Stimulated activated CD4-positive, alpha-beta T cell treated with anti-CD3 and anti-CD28 coated beads, Interleukin-1b, Interleukin-23, amount 100 ng/mL, for 1 hour (primary cell): ENCODE measurements at places on chromosomes 7 and 10.

DNA sequence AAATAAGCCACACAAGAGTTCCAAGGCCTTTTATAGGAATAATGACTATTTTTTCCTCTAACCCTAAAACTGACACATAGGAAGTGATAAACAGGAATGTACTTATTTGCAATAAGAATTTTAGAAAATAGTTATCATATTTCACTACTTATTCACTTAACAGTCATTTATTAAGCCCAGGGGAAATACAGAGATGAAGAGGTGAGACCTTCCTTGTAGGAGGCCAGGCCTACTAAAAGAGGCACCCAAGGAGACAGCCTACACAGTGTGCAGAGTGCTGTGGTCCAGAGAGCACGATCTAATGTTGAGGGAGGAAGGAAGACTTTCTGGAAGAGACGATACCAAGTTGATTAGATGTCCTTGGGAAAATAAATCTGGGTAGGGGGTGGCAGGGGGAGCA lies 45.0 kb upstream of the PPP1R3C start:
- DNase-seq = no peak

GRCh38 chr10:33804584-33804983 lies 470.1 kb upstream of the NRP1 start:
- DNase-seq = no peak

DNA sequence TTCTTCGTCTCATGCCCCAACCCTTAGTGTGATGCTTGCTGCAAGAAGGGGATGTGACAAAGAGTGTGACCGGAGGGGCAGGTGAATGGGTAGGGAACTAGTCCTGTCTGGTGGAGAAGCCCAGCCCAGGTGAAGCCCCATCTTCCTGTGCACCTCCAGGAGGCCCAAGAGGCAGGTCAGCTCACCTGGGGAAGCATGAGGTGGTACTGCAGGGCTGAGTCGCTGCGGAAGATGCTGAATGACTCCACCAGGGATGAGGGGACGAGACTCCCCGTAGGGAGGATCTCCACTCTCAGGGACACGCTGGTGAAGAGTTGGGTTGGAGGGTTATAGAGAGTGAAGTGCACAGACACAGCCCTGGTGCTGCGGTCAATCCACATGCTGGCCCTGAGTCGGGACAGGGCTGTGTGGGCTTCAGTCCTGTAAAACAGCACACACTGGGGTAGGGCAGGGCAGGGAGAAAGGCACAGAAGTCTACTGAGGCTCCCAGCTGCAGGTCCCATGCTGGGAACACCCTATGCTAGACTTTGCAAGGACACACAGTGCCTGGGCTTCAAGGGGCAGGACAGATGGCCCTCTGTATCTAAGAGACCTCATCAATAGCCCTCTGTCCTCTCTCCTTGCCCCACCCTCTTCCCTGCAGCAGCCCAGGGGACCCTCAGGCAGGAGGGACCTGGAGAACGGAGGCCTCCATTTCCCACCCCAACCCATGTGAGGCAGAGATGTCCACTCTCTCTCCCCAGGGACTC lies 136.5 kb downstream of the PKD1L1 start:
- DNase-seq = no peak

GRCh38 chr7:74612015-74612829 lies 45.3 kb upstream of the GTF2I start:
- no peak for DNase-seq

DNA sequence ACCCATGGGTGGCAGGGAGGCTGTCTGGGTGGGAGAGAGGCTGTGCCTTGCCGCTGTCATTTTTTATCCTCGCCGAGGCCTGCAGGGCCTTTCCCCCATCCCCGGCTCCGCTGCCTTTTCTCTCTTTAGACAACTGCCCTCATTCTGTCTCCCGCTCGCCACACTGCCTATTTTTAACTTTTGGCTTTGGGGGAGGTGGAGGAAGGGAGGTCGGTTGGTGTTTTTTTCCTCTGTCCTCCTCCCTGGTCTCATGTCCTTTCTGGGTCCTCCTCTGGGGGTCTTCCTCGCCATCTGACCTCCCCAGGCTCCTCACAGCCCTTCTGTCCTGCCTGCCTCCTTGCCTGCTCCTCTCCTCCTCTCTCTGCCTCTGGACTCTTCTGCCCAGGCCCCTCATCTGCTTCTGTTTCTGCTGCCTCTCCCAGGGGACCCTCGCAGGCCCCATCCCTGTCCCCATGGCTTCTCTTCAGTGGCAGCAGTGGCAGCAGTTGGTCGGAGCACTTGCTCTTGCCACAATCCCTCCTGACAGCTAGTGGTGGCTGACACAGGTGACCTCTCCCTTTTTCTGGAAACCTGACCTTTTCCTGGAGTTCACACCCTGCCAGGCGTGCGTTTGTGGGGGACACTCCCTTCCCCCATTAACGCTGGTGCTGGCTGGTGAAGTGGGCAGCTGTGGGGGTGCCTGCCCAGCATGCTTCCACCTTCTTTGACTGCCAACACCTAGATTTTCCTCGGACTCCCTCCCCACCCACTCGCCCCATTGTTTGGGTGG lies 19.5 kb upstream of the PCBD1 start:
- no peak for DNase-seq

DNA sequence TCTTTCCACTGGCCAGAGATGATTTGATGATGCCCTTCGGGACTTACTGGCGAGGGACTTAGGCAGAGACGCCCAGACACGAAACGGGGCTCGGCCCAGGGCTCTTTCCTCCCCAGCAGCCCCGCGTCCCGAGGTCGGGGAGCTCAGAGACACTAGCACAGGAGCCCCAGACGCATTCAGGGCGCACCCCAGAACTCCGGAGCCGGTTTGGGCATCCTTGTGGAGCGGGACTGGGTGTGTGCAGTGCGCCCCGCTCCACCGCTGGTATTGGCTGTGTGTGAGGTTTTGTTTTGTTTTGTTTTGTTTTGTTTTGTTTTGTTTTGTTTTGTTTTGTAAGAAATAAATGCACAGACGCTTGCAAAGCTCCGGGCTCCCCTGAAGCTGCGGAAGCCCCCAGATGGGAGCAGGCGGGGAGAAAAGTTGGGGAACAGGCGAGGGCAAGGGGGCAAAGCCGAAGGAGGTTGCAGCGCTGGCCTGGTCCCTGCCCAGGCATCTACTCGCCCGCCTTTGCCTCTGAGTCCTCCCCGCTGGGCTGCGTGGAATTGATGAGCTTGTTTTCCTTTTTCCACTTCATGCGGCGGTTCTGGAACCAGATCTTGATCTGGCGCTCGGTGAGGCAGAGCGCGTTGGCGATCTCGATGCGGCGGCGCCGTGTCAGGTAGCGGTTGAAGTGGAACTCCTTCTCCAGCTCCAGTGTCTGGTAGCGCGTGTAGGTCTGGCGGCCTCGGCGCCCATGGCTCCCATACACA lies 1.9 kb upstream of the HOXA5 start:
- DNase-seq = no peak

DNA sequence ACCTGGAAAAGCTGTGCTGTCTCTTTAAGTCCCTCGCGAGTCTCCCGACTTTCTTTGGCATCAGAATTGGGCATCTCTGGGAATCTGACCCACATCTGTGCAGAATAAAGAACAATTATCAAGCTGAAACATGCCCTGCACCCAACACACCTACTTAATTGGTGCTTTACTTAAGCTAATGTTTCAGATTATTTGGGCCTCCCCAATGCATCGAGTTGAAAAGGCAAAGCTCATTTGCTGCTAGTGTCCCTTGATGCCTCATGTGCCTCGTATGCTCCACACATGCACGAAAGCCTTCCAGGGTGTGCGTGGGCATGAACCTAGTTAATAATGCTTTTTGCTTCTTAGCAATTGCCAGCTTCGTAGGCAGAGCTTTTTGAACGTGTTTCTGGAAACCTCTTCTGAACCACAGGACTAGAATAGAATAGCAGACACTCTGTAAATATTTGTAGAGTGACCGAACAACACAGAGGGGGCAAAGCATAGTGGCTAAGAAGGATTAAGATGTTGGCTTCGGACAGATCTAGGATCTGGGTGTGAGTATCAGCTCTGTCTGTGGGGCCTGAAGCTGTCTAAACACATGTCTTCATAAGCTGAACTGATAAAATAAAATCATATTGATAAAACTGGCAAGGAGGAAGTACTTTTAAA lies 26.7 kb upstream of the FGFR2 start:
- no peak for DNase-seq

DNA sequence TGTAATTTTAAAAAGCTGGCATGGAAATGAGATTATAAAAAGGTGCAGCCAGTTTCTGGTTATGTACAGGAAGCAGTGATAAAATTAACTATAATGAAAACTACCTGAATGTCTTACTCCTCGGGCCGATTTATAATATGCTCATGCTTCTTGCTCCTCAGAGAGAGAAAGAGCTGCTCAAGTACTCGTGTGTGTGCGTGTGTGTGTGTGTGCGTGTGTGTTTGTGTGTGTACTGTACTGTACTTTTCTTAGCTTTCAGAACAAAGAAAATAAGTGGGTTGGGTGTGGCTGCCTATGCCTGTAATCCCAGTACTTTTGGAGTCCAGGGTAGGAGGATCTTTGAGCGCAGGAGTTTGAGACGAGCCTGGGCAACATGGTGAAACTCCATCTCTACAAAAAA lies 96.6 kb upstream of the NMT2 start:
- no peak for DNase-seq

- no peak for DNase-seq
Observed at GRCh38 chr10:43076876-43077420, at the start of gene RET. Gene RET, plus strand, starts transcription at chr10:43077069. Its CDS starts 190 bp downstream, at chr10:43077259.

DNA sequence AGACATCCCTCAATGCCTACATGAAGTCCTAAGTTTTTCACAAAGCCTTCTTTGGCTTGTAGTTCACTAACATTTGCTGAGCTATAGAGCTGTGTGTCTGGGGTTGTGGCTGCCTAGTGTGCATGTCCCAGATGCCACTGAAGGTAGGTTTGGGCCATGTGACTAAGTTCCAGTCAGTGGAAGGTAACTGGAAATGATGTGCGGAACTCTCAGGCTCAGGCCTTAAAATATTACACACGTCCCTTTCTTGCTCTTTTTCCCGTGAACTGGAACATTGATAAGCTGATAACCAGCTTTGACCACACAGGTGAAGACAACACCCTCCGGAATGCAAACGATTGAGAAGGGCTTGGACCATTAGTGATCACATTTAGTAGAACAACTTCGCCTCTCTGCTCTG lies 358.1 kb downstream of the GATA3 start:
- no peak for DNase-seq

DNA sequence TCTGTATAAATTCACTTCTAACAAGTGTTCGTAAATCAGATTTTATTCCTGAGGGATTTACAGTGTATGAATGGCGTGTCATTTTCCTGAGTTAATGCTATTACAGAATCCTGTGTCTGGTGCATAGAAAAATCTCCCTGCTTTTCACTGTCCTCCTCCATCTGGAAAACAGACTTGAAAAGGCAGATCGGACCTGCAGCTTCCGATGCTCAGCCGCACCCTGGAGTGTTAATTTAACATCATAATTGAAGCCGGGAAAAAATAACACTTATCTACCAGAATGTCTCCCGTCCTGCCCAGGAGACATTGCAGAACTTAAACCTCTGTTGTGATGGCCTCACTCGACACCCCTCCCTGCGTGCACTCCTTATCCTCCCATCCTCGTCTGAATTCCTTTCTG lies 442.1 kb upstream of the FOXK1 start:
- no peak for DNase-seq

GRCh38 chr7:109842386-109842785 lies 1248.5 kb upstream of the LRRN3 start:
- no peak for DNase-seq

DNA sequence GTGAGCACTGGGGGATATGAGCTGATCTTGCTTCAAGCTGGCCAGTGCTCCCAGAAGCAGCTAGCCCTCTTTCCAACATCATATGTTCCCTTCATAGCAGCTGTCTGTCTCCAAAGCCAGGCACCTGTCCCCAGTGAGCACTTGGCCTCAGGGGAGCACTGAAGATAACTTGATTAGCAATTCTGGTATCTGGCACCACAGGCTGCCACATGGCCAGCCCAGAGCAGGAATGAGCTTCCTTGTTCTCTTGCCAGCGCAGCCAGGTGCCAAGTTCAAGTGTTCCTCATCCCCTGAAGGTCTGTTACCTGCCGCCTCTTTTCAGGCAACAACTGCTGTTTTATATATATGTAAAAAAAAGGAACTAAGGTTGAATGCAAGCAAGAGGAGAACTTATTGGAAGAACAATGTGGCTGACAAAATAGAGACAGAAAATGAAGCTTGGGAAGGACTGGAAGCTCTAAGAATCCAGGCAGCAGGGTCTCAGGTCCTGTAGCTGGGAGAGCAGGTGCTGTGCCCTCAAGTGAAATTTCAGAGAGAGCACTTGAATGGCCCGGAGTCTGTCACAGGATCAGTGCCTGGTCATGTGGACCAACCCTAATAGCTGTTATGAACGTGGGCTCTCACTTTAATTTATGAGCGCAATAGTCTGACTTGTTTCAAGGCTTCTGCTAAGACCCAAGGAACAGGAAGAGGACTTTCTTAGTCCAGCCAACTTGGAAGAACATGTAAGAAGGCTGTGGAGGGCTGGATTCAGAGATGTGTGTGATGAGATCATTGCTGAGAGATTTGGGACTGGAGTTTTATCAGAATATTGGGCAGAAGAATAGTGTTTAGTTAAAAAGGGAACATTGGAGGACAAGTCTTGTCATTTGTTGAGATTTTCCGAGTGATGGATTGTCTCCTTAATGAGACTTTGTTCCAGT lies 267.2 kb downstream of the GLRX3 start:
- no peak for DNase-seq

DNA sequence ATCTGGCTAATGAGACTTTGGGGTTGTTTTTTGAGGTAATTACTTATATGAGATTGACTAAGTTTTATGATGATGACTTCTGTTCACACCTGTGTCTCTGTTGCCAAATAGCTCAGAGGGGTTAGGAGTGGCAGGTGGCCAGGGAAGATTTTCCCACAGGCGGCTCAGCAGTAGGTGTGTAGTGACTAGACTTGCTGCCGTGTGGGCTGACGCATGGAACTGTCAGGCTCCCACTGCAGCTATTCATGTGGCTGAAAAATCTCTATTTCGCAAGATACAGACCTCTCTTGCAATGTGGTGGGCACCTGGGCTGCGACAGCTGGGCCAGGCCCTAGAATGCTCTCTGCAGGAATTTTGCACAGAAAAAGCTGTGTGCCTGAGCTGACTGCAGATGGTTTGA lies 1.4 kb downstream of the CPA4 start:
- DNase-seq = no peak

DNA sequence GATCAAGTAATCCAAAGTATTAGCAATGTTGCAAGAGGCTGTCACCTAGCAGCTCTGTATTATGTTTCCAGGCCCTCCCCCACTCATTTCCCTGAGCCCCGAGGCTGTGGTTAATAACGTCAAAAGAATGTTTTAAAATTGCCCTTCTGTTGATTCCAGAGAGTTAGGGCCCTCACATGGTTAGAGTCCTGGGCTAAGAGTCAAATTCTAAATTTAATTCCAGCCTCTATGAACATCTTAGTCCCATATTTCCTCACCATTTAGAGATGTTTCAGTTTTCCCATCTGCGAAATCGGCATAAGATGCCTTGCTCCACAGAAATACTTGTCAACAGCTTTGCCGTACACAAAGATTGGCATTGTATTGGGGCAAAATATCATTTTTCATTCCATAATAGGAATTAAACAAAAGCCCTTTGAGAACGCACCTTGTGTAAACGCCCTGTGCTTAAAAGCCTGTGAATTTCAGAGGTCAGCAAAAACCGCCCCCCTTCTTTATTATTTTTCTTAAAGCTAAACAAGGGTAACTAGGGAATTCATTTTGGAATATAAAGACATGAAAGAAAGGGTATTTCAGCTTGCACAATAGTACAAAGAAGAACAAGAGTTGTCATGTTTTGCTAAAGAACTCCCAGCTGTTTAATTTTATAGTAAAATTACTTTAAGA lies 135.8 kb downstream of the ARID5B start:
- no peak for DNase-seq

- DNase-seq = no peak
Observed at GRCh38 chr10:30555465-30555864, 74.1 kb downstream of the LYZL2 start.
